ENCODE measurements at places on chromosomes 7 and 10.

DNA sequence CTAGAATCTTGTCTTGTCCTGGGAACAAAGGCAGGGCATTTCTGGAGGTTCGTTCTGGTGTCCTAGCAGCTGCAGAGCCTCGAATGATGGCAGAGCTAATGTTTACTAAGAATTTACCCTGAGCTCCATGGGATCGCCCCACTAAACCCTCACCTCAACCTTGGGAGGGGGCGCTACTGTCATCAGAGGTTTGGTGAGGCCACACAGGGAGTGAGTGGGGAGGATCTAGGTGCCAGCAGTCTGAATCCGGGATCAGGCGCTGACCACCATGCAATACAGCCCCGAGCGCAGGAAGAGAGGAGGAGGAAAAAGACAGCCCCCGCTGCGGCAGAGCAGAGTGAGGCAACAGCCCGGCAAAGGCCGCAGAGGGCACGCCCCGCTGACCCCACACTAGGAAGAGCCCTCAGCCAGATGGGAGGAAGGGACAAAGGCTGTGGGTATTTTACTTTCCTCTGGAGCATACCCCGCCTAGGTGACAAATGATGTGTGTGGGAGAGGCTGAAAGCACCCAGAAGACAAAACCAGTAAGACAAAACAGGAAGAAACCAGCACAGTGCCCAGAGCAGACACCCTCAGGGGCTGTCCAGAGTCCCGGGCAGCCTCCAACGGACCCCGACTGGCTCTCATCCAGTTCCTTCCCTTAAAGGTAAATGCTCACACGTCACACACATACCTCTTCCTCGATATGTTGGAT, 103.5 kb downstream of the FAM53B start:
- no peak for DNase-seq

GRCh38 chr7:50661345-50662040, 96.3 kb upstream of the DDC start:
- DNase-seq = no peak

- no peak for DNase-seq
Measured at GRCh38 chr10:327889-328852, 192.9 kb downstream of the ZMYND11 start.

GRCh38 chr10:107425931-107426553, 261.5 kb upstream of the SORCS1 start:
- no peak for DNase-seq

DNA sequence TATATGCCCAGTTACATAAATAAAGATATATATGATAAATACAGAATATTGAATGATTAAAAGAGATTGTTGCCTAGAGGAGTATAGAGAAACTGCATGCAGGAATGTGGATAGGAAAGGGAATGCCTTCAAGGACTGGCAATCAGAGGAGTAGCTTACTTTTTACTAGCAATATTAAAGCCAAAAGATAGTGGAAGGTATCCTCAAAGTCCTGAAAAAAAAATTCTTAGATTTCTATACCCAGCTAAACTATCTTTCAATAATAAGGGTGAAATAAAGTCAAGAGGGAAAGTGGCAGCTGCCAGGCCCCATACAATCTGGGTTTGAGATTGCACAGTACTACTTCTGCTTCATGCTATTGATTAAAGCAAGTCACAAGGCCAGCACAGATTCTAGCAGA, 733.2 kb downstream of the GATA3 start:
- DNase-seq = no peak

DNA sequence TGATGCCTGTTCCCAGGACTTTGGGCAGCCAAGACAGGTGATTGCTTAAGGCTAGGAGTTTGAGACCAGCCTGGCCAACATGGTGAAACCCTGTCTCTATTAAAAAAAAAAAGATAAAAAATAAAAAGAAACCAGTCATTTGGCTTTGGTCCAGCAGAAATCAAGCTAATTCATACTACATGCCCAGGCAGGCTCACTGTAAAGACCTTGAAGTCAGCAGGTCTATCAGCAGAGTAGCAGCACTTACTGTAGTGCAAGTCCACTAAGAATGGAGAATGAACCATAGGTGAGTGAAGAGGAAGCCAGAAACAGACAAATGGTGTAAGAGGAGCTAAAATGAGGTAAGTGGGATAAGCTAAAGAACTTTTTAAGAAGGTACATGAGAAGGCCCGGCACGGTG, 24.7 kb downstream of the PSPH start:
- DNase-seq = no peak

DNA sequence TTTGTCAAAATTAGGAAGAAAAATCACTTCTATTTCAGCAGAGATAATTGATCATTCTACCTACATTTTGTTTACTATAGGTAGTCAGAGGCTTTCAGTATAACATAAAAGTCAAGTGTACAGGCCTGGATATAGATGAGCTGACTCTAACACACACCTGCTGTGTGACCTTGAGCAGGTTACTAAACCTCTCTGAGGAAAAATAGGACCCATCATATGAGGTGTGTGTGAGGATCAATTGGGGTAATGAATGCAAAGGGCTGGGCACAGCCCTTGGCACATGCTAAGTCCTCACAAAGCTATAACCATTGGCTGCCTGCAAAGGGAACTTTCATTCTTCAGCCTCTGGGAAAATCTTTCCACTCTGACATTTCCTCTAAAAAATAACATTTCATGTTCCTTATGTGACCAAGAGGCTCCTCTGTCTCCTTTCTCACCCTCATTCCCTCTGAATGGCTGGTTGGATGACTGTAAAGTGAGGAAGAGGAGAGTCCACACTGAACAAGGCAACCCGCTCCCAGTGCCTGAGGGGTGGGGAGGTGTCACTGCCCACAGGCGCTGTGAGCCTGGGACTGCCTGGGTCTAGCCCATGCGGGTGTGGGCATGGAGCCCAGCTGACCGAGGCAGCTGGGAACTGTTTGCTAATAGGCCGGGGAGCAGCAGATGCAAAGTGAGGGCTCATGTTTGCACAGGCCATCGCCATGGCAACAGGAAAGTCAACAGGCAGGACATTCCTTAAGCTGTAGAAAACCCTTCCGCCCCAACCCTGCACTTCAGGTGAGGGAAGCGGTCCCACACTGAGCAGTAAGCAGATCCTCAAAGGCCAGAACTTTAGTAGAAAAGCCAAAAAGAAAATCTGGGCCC, 36.8 kb downstream of the MYOF start:
- peak; percentile 53 for DNase-seq

DNA sequence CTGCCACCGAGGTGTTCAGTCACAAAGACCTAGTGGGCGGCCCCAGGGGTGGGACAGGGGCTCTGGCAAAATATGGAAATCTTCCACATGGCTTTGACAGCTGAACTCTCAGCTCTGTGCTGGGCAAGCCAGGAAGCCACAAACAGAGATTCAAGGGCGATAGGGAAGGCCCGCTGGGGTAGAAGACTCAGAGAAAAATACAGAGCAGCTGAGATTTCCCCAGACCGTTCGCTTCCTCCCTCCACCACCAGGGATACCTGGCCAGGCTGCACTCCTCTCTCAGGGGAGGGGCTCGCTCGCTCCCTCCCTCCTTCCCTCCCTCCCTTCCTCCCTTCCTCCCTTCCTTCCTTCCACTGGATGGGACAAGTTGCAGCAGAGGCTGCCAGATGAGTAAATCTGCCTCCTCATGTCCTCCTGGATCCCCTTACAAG, 260.5 kb downstream of the PRPF18 start:
- no peak for DNase-seq

- no peak for DNase-seq
Measured at GRCh38 chr10:3671386-3671955, 113.5 kb downstream of the KLF6 start.

DNA sequence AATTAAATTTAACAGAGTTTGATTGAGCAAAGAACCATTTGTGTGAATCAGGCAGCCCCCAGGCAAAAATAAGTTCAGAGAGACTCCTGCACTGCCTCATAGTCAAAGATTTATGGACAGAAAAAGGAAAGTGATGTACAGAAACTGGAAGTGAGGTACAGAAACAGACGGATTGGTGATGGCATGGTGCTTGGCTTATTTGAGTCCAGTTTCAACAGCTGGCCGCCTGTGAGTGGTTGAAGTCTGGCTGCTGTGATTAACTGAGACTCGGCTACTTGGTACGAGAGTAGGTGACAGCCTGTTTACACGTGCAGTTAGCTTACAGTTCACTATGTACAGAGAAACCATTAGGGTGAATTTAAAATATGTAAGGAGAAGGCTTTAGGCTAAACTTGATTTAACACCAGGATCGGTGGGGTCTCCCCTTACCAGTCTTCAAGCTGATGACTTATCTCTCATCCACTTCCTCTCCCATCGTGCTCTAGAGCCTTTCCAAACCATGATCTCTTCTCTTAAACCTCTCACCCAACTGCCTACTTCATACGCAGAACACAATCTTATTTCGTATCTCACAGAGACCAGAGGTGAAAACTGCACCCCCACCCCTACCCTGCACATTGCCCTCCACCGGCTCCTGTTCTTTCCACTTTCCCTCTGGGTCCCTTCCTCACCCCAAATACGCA, 5.0 kb upstream of the MSMB start:
- no peak for DNase-seq

GRCh38 chr10:124025660-124026588, 67.5 kb downstream of the CHST15 start:
- DNase-seq = no peak

- no peak for DNase-seq
Measured at GRCh38 chr10:3210251-3210877, 37.8 kb upstream of the PITRM1 start.

- DNase-seq = no peak
Measured at GRCh38 chr7:46989247-46989646, 592.7 kb downstream of the TNS3 start.

- no peak for DNase-seq
Measured at GRCh38 chr7:96855691-96856090, 146.0 kb upstream of the SEM1 start.

- DNase-seq = no peak
Measured at GRCh38 chr10:78478919-78479318, 445.3 kb downstream of the RPS24 start.

- DNase-seq = no peak
Measured at GRCh38 chr10:22338931-22339330, 6.4 kb upstream of the SPAG6 start.

DNA sequence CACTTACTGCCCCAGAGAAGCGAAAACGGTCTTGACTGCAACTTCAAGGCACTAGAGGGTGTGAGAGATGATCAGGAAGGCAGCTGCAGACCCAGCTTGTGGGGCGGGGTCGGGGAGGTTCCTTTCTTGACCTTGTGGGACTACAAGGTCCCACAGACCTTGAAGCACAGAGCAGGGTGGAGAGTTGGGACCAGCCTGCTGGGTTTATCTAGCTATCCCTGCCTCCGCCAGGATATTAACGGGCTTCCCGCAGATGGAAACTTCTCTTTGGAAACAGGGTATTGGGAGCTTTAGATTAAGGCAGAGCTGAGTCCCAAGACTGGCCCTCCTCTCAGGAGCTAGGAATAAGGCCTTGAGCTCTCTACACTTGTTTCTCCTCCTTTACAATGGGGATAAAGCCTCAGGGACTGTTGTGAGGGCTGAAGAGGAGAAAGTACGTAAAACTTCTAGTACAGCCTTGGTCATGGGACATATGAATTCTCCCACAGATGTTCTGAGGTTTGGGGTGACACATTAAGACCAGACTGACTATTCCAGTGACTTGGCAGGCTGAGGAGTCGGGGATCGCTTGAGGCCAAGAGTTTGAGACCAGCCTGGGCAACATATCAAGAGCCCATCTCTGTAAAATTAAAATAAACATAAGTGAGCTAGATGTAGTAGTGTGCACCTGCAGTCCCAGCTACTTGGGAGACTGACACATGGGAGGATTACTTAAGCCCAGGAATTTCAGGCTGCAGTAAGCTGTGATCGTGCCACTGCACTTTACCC, 153.2 kb downstream of the CDH23 start:
- DNase-seq = no peak

DNA sequence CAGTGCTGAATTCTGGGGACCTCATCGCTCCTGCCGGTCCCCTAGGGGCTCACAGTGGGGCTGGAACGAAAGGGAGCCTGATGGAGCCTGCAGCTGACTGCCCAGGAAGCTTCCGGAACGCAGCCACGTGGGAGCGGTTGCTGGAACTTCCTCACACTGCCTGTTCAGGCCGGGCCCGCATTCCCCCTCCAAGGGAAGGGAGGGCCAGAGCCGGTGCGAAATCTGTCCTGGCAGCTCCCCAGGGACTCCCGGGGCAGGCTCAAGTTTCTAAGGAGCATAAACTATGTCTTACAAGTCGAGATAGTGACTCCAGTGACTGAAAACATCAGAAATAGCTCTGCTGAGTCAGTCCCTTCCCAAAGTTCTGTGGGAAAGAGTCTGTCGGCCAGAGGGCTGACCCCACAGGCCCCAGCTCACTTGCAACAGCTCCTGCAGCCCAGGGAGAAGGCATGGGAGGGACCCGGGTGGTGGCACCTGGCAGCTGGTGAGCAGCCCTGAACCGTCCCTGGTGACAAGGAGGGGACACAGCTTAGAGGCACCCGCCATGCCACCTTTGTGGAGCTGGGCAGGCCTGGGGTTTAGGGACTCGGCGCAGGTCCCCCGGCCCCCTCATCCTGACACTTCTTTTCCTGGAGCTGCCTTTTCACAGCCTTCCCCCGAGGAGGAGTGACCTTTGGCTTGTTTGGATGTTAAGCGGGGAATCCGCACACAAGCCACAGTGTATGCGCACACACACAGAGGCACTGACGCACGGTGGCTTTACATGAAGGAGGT, 47.6 kb downstream of the PDGFA start:
- DNase-seq = no peak
